CD4-positive, alpha-beta memory T cell (primary cell): ENCODE measurements at places on chromosomes 16 and 17. TPM values are rescaled to one million over a fixed set of nuclear protein-coding genes. Genes with fewer than 3 reads are reported as not detected.

DNA sequence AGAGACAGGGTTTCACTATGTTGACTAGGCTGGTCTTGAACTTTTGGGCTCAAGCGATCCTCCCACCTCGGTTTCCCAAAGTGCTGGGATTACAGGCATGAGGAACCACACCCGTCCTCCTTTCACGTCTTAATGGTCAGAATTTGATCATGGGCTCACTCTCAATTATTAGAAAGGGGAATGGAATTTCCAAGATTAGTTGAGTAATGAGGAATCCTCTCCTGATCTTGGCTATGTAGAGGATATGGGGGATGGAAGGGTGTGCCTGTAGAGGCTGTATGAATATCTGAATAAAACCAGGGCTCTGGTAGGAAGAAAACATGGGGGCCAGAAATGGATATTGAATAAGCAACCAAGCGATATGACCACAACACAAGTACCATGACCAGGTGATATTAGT is 25.9 kb upstream of the SMURF2 start:
- no peak for DNase-seq

Gene MT2A
- polyA plus RNA-seq = 87.5 TPM

Gene ZMYND15
- 0.15 TPM for polyA plus RNA-seq

DNA sequence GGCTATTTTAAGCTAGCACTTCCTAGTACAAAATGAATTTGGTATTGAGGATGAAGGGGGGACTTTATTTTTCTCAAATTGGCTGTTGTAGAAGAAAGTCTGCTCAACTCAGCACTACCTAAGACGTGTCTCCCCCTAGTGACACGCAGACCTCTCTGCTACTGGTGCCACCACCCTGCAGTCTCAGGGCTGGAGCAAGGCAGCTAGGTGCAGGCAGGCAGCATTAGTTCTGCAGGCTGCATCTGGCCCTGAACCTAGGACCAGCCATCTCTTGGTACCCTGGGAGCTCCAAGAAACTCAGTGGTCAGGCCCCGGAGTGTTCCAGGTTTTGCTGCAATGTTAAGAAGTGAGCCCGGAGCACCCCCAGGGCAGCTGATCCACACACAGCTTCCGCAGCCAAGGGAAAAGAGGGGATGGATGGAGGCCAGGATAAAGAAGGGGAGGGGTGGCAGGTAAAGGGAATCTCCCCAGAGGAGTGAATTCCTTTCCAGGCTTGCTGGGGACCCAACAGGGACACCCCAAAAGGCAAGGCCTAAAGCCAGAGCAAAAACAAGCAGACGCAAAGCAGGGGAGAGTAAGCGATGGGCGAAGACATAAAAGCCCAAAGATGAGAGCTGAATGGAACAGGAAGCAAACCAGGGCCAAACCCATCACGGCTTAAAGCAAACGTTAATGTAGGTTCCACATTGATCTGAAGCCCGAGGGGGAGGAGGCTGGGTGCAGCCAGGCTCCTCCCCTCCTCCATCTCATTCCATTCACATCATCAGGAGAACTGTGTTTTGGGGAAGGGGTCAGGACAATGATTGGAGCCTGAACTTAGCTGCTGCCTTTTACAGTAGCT is 200.5 kb downstream of the ZFHX3 start:
- DNase-seq = no peak

GRCh38 chr17:42182927-42183734 is 2.1 kb downstream of the HCRT start:
- DNase-seq = no peak

DNA sequence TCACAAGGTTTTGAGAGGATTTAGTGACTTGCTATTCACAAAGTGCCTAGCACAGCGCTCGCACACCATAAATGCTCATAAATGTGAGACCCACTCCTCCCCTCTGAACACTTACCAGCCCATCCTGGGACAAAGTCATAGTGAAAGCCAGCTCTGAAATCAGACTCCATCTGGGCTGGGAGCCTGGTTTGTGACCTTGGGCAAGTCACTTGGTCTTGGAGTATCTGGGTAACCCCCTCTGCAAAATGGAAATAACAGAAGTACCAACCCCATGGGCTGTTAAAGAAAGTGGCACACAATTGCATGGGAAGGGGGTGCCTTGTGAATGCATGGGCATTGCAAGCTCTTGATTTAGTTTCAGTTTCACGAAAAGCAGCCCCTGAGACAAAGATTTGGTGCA is 104.7 kb upstream of the CDH5 start:
- no peak for DNase-seq

DNA sequence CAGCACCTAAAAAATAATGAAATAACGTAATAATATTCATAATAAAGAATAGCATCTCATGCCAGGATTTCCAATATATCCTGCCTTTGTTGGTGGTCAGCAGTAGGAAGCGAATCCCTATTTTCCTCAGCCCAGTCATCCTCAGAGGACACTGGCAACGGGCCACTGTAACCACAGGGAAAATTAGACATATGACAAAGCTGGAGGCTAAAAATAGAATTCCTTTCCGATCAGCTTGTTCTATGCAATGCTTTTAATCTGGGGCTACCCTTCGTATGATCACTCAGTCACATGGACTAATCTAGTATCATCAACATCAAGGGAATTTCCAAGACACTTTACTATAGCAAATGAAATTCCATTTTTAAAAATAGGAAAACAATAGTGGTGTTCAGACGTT is 246.9 kb upstream of the KCNJ16 start:
- DNase-seq = no peak

- no peak for DNase-seq
Observed at GRCh38 chr17:81329927-81330883, 35.1 kb upstream of the SLC38A10 start.

DNA sequence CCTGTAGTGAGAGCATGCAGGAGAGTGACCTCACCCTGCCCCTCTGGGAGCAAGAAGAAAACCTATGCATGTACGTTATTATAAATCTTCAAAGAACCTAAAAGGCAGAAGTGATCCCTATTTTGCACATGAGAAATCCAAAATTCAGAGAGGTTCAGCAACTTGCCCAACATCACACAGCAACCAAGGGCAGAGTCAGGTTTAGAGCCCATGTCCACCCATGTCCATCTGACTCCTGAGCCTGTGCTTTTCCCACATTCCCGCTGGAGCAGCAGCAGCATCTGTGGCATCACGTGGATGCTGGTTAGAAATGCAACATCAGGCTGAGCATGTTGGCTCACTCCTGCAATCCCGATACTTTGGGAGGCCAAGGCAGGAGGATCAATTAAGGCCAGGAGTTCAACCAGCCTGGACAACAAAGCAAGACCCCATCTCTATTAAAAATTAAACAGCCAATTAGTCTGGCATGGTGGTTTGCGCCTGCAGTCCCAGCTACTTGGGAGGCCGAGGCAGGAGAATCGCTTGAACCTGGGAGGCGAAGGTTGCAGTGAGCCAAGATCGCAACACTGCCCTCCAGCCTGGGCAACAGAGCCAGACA is 26.3 kb downstream of the METTL22 start:
- DNase-seq = no peak

Gene MMP25
- polyA plus RNA-seq = 0.91 TPM

GRCh38 chr16:77925531-77925930 is 96.8 kb upstream of the CLEC3A start:
- no peak for DNase-seq
